ENCODE measurements at places on chromosomes 1 and 21.

GRCh38 chr1:156124557-156125483, 10.3 kb downstream of the LMNA start:
- peak; percentile 74 for DNase-seq

- DNase-seq, result no peak
These were observed 49.7 kb downstream of the LRRC8C start for GRCh38 chr1:89682611-89683010.

DNA sequence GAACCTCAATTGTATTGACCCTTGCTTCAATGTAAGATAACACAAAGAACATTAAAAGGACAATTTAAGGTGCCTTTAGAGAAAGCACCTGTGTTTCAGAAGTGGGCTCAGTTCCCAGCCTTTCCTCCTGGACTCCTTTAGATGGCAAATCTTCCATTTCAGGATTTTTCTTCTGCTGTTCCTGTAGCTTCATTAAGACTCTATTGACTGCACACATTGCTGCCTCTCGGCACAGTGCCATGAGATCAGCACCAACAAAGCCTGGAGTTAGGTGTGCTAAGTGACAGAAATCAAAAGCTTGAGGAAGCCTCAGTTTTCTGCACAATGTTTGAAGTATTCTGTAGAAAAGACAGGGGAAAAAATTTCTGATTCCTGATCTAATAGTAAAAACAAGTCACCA, 40.6 kb downstream of the NVL start:
- no peak for DNase-seq

GRCh38 chr1:3551290-3551678, 60.0 kb downstream of the MEGF6 start:
- DNase-seq, result no peak

GRCh38 chr1:198681831-198682759, 43.3 kb downstream of the PTPRC start:
- DNase-seq, result peak; percentile 97

DNA sequence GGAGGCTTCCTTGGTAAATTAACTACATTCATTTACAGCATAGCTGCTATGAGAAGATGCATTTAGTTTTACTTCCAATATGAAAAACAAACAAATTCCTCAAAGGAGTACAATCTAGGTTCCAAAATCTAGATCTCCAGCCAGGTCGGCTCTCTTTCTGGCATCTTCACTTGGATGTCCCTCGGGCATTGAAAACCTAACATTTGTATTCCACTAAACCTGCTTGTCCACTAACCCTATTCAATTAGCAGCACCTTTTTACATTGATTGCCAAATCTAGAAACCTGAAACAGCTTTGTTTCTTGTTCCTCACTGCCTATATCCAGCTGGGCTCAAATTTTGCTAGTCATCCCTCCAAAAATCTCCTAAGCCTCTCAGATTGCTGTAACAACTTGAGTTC, 14.3 kb upstream of the CXADR start:
- DNase-seq, result no peak

DNA sequence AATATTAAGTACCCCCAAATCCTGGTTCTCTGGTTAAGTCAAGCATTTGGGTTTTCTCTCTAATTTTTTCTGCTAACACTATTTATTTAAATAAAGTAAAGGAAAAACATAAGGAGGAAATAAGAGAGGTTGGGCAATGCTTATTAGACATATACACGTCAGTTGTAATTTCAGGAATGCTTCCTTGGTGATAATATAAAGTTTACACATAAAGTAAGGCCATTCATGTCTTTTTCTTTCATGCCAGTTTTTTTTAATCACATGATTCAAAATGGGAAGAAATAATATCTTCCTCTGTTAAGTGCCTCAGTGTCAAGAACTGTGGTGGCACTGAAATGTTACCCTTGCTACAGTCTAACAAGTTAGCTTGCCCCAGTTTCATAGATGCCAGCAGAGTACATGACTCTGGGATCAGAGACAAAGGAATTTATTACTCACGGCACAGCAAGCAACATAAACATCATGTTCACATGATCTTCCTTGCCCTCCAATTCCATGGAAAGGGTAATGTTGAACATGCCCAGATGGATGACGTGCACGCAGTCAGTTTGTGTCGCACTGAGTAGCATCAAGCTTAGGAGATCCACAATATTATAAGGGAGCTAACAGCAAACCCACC, 184.9 kb downstream of the PLA2G4A start:
- DNase-seq, result no peak

GRCh38 chr21:33258475-33258874, 7.7 kb upstream of the IL10RB start:
- DNase-seq, result no peak

GRCh38 chr1:34419663-34420136, 243.0 kb downstream of the C1orf94 start:
- DNase-seq, result no peak

- DNase-seq, result peak; percentile 86
These were observed 2.7 kb downstream of the PTPRC start for GRCh38 chr1:198641501-198641900.

- DNase-seq, result no peak
These were observed 18.6 kb upstream of the MAPKAPK2 start for GRCh38 chr1:206666031-206666561.

DNA sequence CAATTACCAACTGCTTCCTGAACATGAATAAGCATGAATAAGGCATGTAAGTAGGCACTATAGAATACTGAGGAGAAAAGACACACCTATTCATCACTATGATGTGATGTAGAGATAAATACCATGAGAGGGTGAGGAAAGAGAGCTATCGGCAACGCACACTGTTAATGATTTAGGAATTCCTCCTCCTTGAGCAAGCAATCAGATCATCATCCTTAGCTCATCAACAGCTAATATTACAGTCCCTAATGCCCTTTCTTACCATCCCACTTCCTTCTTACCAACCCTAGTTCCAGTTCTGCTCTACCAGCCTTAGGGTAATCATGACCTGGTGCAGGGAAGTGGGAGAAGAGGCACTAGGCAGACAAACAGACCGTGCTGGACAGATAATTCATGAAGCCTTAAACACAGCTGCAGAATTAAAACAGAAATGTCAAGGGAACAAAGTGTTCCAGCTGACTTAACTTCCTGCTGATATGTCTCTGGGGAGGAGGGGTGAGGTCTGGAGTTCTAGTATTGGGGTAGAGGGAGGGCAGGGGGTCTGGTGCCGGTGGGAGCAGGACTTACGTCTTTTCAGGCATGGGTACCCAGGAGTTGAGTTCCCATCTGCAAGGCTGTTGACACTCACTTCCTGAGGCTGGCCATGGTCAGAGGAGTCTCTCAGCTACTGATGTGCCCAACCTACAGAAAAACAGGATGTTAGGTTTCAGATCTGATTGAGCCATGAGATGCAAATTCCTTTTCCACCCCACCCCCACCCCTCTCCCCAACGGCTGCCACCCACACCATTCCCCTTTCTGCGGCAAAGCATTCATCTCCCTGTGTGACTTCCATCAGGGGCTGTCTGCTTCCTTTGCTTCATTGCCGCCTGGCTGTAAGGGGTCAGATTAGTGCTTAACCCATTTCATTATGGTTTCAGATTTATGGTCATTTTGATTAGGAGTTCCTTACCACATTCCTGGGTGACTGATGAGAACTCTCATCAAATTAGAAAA, 12.6 kb upstream of the RCSD1 start:
- peak; percentile 41 for DNase-seq
